ENCODE measurements at places on chromosomes 1 and 21.

- no peak for DNase-seq
These were observed 246.9 kb upstream of the TMEM51 start for GRCh38 chr1:14906665-14907064.

GRCh38 chr1:45275054-45275453 lies 51.6 kb upstream of the HPDL start:
- no peak for DNase-seq

- DNase-seq: no peak
These were observed 35.9 kb downstream of the POFUT2 start for GRCh38 chr21:45251635-45252447.

- DNase-seq: no peak
These were observed 136.6 kb upstream of the CD34 start for GRCh38 chr1:208047476-208047934.

GRCh38 chr1:47181955-47182675 lies 7.7 kb downstream of the PDZK1IP1 start:
- DNase-seq: no peak

GRCh38 chr1:64765826-64766225 lies 21.0 kb downstream of the RAVER2 start:
- DNase-seq: no peak

DNA sequence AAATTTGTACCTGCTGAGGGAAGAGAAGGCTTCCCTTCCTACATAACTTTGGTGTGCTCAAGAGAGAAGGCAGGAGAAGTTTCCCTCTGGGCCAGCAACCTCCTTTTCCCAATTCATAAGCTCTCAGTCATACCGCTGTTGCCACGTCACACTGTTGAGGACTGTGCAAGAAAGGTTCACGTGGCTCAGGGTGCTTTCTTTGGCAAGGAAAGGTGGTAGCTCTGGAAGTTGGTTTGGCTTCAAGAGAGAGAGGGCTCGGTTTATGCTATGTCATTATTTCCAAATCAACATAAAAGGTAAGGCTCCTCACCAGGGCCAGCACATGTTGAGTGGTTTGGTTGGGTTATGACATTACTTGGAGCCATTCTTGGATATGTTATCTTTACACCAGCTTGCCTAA lies 77.3 kb downstream of the TNFSF18 start:
- DNase-seq: no peak

DNA sequence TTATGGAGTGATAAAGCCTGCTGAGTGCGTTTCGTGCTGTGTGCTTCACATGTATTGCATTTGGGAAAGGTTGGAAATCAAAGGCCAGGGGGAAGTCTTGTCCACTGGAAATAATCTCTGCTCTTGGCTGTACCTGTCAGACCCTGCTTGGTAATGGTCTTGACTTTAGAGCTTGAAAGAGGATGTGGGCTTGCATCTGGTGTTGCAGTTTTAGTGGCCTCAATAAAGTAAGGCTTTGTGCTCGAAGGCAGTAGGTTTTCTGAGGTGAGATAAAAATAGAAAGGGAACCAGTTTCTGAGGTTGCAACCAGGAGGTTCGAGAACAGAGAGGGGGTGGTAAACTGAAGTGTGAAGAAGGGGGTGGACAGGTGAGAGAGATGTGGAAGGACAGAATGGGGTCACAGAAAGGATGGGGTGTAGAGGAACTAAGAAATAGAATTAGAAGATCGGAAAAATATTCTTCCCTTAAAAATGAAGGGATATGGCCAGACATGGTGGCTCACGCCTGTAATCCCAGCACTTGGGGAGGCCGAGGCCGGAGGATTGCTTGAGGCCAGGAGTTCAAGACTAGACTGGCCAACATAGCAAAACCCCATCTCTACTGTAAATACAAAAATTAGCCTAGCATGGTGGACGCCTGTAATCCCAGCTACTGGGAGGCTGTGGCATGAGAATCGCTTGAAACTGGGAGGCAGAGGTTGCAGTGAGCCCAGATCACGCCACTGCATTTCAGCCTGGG lies 1.5 kb downstream of the S100PBP start:
- DNase-seq: no peak

DNA sequence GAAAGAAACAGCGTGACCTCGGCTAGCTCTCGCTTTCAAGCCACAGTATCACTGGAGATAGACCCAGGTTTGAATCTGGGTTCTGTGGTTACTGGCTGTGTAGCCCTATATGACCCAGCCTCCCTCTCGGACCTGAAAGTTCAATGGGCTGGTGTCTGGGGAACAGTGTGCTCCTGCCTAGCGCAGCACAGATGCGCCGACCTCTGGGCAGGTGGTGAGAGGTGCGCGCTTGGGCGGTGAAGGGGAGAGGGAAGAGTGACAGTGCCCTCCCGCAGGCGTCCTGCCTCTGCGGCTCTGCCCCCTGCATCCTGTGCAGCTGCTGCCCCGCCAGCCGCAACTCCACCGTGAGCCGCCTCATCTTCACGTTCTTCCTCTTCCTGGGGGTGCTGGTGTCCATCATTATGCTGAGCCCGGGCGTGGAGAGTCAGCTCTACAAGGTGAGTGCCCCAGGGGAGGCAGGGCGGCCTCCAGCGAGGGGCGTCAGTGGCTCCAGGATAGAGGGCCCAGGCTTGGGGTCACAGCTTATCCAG lies 10.5 kb downstream of the SERINC2 start:
- DNase-seq: no peak

GRCh38 chr1:17893891-17894631 lies 138.9 kb downstream of the ACTL8 start:
- DNase-seq: no peak

DNA sequence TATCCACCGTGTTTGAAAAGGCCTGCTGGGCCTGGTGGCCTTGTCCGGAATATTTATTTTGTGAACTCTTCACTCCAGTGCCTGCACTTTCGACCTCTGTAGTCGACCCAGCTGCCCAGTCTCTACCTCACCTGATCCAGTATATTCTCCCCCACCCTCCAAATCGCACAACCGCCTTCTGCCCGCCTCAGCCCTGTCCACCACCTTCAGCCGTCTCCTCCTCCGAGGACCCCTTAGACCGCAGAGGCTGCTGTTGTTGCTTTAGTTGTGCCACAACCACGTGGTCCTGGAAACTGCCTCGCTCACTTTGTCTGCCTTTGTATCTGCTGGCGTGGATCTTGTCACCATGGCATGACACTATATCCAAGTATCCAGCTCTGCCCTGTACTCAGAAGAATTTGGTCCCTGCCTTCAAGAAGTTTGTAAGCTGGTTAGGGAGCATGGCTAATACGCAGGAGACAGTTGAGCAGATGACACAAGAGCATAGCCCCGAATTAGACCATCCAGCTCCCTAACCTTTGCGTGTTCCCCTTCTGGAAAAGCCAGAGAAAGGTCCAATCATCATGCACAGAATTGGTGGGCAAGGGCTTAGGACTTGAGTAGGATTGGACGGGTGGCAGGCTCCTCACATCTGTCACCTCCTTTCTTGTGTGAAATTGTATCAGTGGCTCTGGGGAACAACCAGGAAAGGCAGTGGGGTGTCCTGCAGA lies 1.5 kb downstream of the PHGDH start:
- no peak for DNase-seq

DNA sequence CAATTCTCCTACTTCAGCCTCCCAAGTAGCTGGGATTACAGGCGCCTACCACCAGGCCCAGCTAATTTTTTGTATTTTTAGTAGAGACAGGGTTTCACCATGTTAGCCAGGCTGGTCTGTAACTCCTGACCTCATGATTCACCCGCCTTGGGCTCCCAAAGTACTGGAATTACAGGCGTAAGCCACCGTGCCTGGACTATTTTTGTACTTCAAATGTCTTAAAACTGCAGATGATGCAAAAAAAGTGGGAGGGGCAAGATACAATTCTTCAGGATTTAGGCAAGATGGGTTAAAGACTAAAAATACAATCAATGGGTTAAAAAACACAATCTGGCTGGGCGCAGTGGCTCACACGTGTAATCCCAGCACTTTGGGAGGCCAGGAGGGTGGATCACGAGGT lies 4.7 kb downstream of the SCAF4 start:
- DNase-seq: no peak

DNA sequence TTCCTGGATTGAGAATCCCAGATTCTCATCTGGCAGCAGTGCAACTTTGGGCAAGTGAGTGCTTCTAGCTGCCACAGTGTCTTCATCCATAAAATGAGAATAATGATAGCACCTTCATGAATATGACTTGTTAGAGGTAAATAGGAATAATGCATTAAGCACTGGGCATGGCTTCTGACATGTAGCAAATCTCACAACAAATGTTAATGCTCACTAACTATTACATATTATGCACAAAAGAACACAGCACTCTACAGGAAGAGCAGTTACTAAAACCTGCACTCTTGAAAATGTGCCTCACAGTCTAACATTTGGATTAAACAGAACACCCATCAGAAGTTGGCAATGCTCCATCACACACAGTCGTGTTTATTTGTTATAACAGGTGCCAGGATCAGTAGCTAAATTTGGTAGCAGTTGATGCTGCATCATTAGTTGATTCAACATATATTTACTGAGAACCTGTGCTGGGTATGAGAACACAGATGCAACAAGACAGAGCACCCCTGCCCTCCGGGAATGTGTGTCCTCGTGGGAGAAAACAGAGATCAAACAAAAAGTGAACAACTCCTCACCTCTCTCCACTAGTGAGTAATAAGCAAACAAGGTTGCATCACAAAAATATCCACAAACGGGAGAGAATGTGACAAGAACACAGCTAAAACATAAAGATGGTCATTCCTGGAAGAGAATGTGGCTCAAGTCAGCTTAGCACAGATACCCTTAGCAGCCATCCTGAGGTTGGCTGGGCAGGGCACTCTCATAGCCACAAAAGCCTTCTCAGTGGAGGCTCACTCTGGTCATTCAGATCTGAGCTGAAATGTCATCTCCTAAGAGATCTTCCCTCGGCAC lies 26.2 kb upstream of the LBR start:
- no peak for DNase-seq

GRCh38 chr1:18240906-18241305 lies 133.3 kb downstream of the IGSF21 start:
- no peak for DNase-seq

DNA sequence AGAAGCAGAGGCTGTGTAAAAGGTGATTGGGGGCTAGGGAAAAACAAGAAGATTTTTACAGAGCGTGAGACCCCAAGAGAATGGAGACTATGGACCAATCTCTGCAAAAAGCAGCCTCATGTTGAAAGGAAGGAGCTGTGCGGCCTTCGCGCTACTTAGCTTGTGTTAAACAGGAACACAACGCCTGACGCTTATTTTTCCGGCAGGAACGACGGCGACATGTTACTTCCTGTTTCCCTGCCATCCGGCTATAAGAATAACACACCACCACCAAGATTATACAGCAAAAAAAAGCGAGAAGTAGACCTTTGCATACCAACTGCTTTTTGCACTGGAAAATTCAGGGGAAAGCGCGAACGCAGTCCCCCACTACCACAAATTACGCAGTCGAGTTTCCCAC lies 272.7 kb downstream of the FAM72C start:
- no peak for DNase-seq

GRCh38 chr21:33249331-33250002 lies 16.7 kb upstream of the IL10RB start:
- DNase-seq: no peak

- no peak for DNase-seq
These were observed 5.1 kb upstream of the ACTN2 start for GRCh38 chr1:236681219-236681618.

DNA sequence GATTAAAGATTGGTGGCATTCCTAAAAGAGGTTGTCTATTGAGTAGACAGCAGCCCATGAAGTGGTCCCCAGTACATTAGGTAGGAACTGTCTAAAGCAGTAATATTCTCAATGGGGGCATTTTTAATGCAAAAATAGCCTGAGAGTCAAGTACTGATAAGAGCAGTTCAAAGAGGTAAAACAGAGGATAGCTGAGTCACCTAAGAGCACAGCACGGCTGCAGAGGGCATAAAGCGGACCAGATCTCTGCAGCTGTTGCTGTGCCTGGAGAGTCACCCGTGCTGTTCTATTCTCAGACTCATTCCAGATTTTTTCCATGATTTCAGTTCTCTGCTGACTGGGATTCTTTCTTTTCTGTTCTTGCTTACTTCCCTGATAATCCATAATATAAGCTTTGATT lies 313.2 kb downstream of the OLFM3 start:
- no peak for DNase-seq

- no peak for DNase-seq
These were observed 299.8 kb upstream of the USP25 start for GRCh38 chr21:15430023-15430422.

- DNase-seq: no peak
These were observed 12.2 kb upstream of the GPR161 start for GRCh38 chr1:168148916-168149315.

DNA sequence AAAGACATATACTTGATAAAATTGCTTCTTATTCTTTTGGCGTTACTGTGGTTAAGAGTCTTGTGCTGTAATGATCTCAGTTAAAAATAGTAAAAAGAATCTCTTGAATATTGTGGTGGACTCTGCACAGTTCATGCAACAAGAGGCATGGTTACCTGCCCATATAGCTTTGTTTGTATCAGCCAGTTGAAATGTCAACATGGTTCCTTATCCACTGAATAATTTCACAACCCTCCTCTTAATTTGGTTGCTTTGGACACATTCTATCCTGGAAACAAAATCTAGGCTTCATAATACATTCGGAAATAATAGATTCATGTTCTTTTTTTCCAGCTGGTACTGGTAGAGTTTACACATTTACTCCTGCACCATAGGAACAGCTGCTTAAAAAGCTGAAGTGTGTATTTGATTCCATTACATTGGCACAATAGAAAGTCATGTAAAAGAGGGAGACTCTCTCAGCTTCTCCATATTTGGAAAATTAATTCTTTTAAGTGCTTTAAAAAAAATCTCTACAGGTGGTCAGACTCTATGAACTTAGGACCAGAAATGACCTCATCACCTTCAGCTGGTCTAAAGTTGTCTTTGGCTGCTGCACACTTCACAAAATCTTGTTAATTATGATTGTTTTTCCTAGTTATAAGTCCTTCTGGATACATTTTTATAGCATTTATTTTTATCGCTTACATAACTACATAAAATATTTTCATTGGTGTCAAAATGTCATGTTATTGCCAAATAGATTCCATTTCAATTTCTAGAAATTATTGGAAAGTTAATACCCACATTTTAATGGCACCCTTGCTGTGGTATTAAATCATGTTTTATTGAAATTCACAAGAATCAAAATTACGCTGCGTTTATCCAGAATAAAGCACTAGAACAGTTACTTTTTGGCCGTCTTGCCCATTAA lies 100.2 kb downstream of the LTN1 start:
- no peak for DNase-seq

DNA sequence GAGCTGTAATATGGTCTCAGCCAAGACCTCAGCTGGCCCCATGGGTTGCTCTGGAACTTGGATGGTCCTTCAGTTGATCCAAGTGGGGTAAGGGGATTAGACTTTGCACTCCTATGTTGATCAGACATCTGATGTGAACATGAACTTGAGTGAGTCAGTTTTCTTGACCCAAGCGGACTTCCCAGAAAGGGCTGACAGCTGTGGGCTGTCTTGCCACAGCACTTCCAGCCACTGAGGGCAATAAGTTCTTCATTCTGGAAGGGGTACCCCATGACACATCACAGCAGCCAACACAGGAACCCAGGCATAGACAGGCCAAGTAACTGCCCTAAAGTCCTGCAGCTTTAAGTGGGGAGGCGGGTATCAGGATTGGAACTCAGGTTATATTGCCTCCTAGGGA lies 93.9 kb upstream of the USP24 start:
- no peak for DNase-seq

GRCh38 chr1:88736633-88737248 lies 52.7 kb downstream of the PKN2 start:
- DNase-seq: peak; percentile 4

GRCh38 chr1:47393141-47393540 lies 22.9 kb upstream of the FOXE3 start:
- DNase-seq: no peak

GRCh38 chr21:46120301-46121285 lies 22.7 kb downstream of the COL6A2 start:
- no peak for DNase-seq

Data from stimulated activated CD4-positive, alpha-beta T cell treated with anti-CD3 and anti-CD28 coated beads, TNF-alpha, amount 100 ng/mL, for 48 hours (primary cell).